Sigmoid colon (tissue), 7 donors: ENCODE measurements at places on chromosomes 4 and X. TPM values are rescaled to one million over a fixed set of nuclear protein-coding genes. Genes with fewer than 3 reads are reported as not detected.

Gene MAP3K15
- total RNA-seq, result not detected

- H3K27me3 ChIP-seq, result no peaks in the 10 kb centered on the region
- H3K27ac ChIP-seq, result no peak overlapping the region
- DNase-seq, result no peak
- no peaks in the 10 kb centered on the region for H3K36me3 ChIP-seq
- H3K4me3 ChIP-seq, result no peak overlapping the region
- no peaks in the 10 kb centered on the region for H3K4me1 ChIP-seq
These were observed 47.7 kb downstream of the ZFYVE28 start for GRCh38 chr4:2370597-2371320.

- H3K27me3 ChIP-seq, result no peaks in the 10 kb centered on the region
- no peak overlapping the region for H3K27ac ChIP-seq
These were observed 56.2 kb downstream of the RTL9 start for GRCh38 chrX:110414679-110415439.

DNA sequence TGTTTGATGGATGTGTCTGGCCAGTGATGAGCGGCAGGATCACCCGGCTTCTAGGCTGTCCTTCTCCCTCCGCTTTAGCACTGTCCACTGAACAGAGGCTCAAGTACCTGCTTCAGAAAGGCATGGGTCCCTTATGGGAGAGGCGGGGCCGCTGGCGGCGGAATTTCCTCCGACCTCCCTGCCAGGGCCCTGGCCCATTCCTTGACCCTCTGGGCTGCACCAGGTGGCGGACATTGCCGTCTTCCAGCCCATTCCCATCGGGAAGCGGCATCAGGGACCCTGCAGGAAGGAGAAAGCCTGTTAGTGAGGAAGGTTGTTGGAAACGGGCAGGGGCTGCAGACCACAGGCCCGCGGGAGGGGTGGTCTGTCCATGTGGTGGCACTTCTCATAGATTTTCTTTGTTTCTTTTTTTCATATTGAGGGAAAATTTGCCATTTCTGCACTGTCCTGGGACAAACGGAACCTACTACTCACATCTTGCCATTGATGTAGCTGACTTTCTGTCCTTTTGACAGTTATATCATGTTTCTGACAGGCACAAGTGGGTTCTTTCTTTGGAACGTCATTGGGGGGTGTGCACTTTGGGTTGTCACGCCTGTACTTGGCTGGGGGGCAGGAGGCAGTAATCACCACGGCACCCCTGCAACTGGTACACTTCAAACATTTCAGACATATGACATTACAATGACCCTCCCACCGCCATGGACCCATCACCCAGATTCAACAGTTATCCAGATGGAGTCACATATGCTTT lies 6.1 kb downstream of the APLN start:
- no peaks in the 10 kb centered on the region for H3K27me3 ChIP-seq
- no peak overlapping the region for H3K4me3 ChIP-seq
- no peaks in the 10 kb centered on the region for H3K4me1 ChIP-seq
- no peak overlapping the region for H3K27ac ChIP-seq
- no peak for DNase-seq

Gene GRIPAP1
- total RNA-seq, result 19.7 TPM

Gene RPL34
- 1,612 TPM for total RNA-seq

- no peak overlapping the region for H3K27ac ChIP-seq
- H3K4me3 ChIP-seq, result no peak overlapping the region
- no peaks in the 10 kb centered on the region for H3K27me3 ChIP-seq
- H3K36me3 ChIP-seq, result no peaks in the 10 kb centered on the region
- DNase-seq, result peak; percentile 2
These were observed 49.4 kb upstream of the HGFAC start for GRCh38 chr4:3392321-3392720.

- H3K4me1 ChIP-seq, result peaks cover 8% of the 10 kb centered on the region
- H3K4me3 ChIP-seq, result peak within 1 kb of the TSS; percentile 46
- peaks cover 5% of the 10 kb centered on the region for H3K27me3 ChIP-seq
These were observed at the start of gene GPC3 for GRCh38 chrX:133985164-133985966. TSS of gene GPC3 (minus strand) at chrX:133985594.

GRCh38 chr4:106454581-106454980 lies 86.0 kb upstream of the GIMD1 start:
- H3K36me3 ChIP-seq, result no peaks in the 10 kb centered on the region
- no peak overlapping the region for H3K27ac ChIP-seq
- no peaks in the 10 kb centered on the region for H3K4me1 ChIP-seq
- H3K27me3 ChIP-seq, result no peaks in the 10 kb centered on the region

DNA sequence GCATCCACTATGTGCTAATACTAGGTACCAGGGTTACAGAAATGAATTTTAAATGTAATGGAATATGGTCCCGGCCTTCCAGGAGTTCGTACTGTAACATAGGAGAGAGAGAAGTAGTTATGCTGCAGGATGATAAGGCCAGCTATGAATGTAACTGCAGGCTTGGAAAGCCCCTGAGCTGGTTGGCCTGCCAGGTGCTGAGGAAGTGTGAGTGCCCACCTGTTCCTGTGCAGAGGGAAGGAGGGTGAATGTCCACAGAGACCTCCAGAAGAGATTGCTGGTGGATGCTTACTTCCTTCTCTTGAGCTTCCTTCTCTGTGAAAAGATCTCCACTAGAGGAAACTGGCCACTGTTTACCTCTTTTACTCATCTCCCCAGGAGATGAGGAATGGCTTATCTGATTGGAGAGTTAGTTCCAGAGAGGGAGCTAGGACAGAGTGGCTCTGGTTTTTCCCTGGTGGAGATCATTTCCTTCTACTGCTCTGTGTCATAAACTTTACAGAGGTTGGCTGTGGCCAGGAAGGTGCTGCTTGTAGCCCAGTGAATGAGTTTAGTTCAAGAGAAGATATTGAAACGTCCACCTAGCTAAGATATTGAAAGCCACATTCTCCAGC lies 114.0 kb upstream of the LNX1 start:
- no peak overlapping the region for H3K27ac ChIP-seq
- no peaks in the 10 kb centered on the region for H3K36me3 ChIP-seq
- H3K27me3 ChIP-seq, result no peaks in the 10 kb centered on the region
- H3K4me3 ChIP-seq, result no peak overlapping the region
- no peaks in the 10 kb centered on the region for H3K4me1 ChIP-seq

Gene GAGE12J
- not detected for total RNA-seq

DNA sequence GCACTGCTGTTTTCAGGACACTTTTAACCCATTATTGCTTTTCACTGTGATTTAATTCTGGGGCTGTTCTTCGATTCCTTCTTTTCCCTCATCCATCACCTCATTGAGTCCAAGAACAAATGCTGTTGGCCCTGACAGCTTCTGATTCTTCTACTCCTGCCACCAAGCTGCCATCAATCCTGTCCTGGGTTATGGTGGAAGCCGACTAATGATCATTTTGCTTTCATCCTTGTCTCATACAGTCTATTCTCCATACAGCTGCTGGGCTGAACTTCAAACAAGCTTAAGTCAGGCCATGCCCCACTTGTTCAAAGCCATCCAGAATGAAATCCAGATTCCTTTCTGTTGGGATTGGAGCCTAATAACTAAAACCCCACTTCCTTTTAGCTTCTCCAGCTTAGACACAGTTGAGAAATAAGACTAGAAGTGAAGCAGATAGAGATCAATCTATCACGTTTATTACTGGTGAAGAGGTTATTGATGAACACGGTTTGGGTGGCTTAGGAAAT lies 161.9 kb downstream of the STK32B start:
- no peak overlapping the region for H3K4me3 ChIP-seq
- no peaks in the 10 kb centered on the region for H3K4me1 ChIP-seq
- no peak overlapping the region for H3K27ac ChIP-seq
- H3K27me3 ChIP-seq, result no peaks in the 10 kb centered on the region

DNA sequence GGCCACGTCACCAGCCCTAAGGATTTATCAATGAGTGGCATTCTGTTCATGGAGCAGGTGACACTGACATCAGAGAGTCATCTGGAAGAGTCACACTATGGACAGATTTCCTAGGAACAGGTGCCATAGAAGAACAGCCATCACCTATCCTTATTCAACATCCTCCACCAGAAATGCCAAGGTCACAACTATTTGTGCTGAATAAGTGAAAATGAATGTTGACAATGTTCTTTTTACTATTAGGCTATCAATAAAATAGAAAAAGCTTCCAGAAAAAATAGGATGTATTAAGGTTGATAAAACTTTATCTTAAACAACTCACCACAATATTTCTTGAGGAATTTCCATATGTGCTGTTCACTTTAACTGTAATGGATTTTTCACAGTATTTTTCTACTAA lies 62.9 kb downstream of the HAUS3 start:
- H3K4me1 ChIP-seq, result no peaks in the 10 kb centered on the region
- no peaks in the 10 kb centered on the region for H3K27me3 ChIP-seq
- H3K27ac ChIP-seq, result no peak overlapping the region
- no peaks in the 10 kb centered on the region for H3K36me3 ChIP-seq
- H3K4me3 ChIP-seq, result no peak overlapping the region
- no peak for DNase-seq

DNA sequence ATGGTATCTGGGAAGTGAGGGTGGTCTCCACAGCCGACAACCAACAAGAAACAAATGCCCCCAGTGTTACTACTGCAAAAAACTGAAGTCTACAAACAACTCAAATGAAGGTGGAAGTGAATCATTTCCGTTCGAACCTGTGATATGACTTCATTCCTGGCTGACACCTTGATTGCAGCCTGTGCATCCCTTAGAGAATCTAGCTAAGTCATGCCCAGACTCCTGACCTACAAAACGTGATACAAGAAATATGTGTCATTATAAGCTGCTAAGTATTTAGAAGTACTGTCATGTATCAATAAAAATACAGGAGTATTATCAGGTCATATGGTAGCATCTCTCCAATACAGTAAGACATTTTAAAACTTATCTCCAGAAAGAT lies 959.7 kb upstream of the LCORL start:
- H3K4me1 ChIP-seq, result no peaks in the 10 kb centered on the region
- no peak overlapping the region for H3K4me3 ChIP-seq
- H3K27ac ChIP-seq, result no peak overlapping the region
- no peak for DNase-seq

DNA sequence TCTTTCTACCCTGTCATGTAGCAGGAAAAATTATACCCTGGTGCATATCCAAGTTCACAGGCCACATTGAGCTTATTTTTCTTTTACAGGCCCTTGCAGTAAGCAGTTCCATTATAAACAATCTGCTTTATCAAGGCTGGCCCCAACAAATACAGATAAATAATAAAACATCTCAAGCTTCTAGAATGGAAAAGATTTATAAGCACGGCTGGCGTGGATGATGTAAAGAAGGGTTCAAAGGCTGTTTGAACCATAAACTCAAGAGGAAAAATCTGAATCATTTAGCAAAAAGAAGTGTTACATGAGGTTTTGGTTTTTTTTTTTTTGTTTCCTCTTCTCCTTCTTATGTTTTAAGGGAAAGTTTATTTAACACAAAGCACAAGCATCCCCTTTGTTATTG lies 109.7 kb downstream of the UNC5C start:
- H3K36me3 ChIP-seq, result no peaks in the 10 kb centered on the region
- H3K4me1 ChIP-seq, result no peaks in the 10 kb centered on the region
- no peak for DNase-seq
- H3K27me3 ChIP-seq, result no peaks in the 10 kb centered on the region
- no peak overlapping the region for H3K4me3 ChIP-seq

- no peak for DNase-seq
- no peaks in the 10 kb centered on the region for H3K4me1 ChIP-seq
- no peaks in the 10 kb centered on the region for H3K36me3 ChIP-seq
- H3K27ac ChIP-seq, result no peak overlapping the region
- H3K27me3 ChIP-seq, result no peaks in the 10 kb centered on the region
These were observed 674.4 kb upstream of the LCORL start for GRCh38 chr4:18695733-18696527.

Gene PNCK
- total RNA-seq, result 78.9 TPM

DNA sequence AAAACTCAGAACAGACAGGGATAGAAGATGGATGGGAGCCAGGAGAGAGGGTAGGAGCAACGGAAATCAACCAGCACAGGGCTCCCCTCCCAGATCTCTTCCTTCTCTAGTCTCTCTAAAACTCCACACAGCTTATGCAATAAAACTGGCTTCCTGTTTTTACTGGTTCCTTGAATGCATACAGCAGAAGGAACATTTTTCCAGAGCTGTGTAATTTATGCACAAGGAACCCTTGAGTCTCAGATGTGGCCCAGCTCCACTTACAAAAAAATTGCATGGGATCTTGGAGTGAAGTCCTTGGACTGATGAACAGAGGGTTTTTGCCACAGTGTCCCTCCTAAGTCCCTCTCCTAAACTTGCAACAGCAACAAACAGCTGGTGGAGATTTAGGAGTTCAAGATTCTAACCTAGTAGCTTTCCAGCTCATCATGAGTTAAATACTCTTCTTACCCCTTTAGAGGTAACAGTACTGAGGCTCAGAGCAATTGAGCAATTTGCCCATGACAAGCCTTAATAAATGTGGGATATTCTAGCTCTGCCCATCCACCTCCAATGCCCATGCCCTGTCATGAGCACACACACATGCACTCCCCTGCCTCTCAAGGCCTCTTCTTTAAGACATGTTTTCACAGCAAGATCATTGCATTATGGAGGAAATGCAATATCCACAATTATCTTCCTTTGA lies 18.4 kb upstream of the CC2D2A start:
- peaks cover 25% of the 10 kb centered on the region for H3K4me1 ChIP-seq
- DNase-seq, result no peak
- peak overlapping the region; percentile 45 for H3K27ac ChIP-seq
- H3K4me3 ChIP-seq, result no peak overlapping the region

Gene FATE1
- not detected for total RNA-seq

GRCh38 chrX:19893727-19894126 lies 6.3 kb upstream of the SH3KBP1 start:
- no peak overlapping the region for H3K4me3 ChIP-seq
- H3K27me3 ChIP-seq, result no peaks in the 10 kb centered on the region
- no peak overlapping the region for H3K27ac ChIP-seq
- no peaks in the 10 kb centered on the region for H3K36me3 ChIP-seq
- no peaks in the 10 kb centered on the region for H3K4me1 ChIP-seq

GRCh38 chr4:165085946-165086345 lies 26.7 kb downstream of the TMEM192 start:
- no peak overlapping the region for H3K27ac ChIP-seq
- H3K36me3 ChIP-seq, result peaks cover 12% of the 10 kb centered on the region
- H3K4me3 ChIP-seq, result no peak overlapping the region

Gene HDAC6
- 39.6 TPM for total RNA-seq

Gene PF4V1
- not detected for total RNA-seq

Gene RAB39B
- 0.28 TPM for total RNA-seq
